ENCODE measurements at places on chromosomes 6 and 20.
A peak's percentile ranks its signal among the peaks of the same experiment; 100 is the strongest.

DNA sequence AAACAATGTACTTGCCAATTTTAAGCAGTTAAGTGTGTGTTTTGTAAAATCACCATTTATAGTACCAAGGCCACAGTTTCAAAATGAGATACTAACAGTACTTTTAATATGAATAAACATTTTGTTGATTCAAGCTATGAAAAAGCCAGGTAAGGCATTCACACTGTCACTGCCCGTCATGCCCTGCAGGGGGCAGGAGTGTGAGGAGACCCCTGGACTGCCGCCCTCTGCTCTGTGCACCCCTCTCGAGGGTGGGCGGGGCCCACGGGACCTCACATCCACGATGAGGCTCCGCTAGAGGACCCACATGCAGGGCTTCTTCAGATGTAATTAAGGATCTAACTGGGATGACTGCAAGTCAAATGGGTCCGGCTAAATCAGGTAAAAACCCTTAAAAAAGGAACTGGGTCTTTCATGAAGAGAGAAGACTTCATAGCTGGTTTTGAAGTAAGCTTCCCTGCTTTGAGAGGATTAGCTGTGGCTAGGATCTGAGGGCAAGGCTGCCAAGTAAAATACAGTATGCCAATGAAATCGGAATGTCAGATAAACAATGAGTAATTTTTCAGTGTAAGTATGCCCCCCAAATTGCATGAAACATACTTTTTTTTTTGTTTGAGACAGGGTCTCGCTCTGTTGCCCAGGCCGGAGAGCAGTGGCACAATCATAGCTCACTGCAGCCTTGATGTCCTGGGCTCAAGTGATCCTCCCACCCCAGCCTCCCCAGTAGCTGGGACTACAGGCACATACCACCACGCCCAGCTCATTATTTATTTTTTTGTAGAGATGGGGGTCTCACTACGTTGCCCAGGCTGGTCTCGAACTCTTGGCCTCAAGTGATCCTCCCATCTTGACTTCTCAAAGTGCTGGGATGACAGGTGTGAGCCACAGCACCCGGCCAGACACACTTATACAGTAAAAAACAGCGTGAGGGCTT, 18.7 kb downstream of the DIDO1 start:
- DNase-seq: peak; percentile 58

- DNase-seq: no peak
These were observed 2.0 kb downstream of the FIG4 start for GRCh38 chr6:109693111-109693510.

GRCh38 chr6:26158076-26158580, 70.9 kb downstream of the HFE start:
- no peak for DNase-seq

GRCh38 chr6:141464490-141464889, 668.2 kb upstream of the GJE1 start:
- no peak for DNase-seq

- no peak for DNase-seq
These were observed 86.3 kb downstream of the ERMARD start for GRCh38 chr6:169837529-169838250.

GRCh38 chr6:35089216-35089934, 51.8 kb downstream of the TCP11 start:
- DNase-seq: no peak

DNA sequence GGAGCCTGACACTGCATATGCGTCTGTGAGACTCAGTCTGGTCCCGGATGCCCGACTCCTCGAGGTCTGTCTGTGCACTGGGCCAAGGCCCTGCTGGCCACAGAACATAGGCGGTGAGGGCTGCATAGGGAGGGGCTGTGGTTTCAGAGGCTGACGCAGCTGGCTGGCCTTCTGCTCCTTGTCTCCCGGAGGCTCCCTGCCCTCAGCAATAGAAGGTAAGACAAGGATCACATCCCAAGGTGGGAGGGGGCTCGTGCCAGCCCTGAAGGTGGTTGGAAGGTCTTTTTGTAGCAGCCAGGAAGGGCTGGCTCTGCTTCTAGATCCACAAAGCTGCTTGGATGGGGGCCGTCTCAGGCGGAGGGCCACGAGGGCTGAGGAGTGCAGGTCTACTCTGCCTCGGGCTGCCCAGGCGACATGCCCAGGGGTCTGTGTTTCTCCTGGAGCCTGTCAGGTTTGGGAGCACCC, 239.8 kb upstream of the SULF2 start:
- DNase-seq: no peak

- no peak for DNase-seq
These were observed 76.4 kb downstream of the CDC5L start for GRCh38 chr6:44463728-44464450.

DNA sequence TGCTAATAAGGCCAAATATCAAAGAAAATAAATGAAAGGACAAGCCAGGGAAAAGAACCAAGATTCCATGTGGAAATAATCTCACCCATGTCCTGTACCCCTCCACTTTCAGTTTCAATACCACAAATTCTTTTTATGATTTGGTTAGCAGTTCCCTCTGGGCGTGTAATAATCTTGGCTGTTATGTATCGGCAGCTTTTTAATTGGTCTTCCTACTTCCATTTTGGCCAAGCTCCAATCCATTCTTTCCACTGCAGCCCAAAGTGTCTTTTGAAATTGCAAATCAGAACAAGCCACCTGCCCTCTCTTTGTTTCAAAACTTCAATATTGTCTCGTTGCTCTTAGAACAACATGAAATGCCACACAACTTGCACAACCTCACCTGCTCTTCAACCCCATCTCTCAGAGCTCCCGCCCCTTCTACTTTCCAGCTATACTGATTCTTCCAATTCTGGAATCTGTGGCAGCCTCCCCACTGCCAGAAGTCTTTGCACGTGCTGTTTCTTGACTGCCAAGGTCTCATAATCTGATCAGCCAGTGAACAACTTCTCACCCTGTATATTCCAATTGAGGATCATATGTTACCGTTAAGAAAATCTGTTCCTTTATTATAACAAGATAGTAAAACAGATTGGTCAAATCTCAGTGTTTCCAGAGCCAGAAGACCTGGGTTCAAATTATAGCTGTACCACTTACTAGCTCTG, 354.5 kb downstream of the CBLN4 start:
- no peak for DNase-seq
